ENCODE measurements at places on chromosomes 3 and 15.

DNA sequence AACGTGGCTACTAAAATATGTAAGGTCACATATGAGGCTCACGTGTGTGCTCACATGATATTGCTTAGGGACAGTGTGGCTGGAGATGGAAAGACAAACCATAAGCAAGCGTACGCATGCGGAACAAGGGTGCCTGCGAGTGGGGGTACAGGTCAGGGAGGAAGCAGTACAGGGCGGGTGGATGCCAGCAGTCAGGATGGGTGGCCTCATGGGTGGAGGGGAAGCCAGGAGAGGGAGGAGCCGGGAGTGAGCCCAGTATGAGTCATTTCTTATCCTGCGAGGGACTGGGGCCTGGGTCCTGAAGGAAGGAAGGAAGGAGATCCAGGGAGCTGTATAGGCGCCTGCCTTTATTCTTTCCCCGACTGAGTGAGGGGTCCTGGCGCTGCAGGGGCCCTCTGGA lies 42.0 kb upstream of the CGNL1 start:
- no peak for DNase-seq

DNA sequence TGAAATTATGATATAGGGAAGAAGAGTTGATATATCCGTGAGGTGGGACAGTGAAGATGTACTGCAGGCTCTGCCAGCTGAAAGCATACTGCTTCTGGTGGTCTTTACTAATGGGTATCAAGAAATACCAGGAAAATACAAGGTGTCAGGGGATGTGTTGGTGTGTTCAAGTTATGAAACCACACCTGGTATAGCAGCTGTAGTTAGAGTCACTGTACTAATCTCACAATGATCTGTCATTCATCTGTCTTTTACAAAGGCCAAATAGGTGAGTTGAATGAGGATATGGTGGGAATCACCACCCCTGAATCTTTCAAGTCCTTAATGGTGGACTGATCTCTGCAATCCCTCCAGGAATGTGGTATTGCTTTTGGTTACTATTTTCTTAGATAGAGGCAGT lies 152.7 kb downstream of the NFKBIZ start:
- DNase-seq = no peak

DNA sequence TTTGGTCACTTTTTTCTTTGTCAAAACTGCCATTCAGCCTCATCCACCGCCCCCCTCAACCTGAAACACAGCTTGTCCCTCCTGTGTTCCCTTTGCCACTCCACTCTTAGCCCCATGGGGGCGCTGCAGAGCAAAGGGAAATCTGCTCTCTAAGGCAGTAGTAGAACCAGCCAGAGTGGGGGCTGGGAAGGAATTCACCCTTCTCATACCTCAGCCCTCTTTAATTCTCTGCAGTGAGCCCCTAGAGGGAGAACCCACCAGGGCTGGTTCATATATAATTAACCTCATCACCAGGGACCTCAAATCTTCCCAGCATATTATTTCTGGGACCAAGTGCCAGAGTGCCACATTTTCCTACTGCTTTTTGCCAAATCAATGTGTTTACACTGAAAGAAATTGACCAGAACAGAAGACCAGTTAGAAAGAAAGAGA lies 2.8 kb upstream of the BCL6 start:
- DNase-seq = peak; percentile 81

- DNase-seq = no peak
These were observed 524.8 kb upstream of the PPP2R3A start for GRCh38 chr3:135440746-135441145.

GRCh38 chr3:52872245-52872644 lies 25.1 kb downstream of the STIMATE start:
- DNase-seq = no peak

DNA sequence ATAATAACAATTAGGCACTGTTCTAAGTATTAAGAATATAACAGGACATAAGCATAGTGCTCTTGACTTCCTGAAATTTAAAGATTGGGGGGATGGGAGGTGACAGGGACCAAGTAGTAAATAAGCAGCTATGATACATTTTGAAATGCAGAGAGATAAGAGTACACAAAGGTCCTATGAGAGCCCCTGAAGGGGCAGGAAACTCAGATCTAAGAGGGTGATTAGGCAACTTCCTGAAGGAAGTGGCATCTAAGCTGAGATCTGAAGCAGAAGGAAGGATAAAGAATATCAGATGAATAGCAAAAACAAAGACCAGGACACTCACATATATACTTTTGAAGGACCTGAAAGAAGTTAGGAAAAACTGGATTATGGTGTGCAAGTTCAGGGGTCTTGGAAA lies 415.2 kb upstream of the FRG2C start:
- no peak for DNase-seq

DNA sequence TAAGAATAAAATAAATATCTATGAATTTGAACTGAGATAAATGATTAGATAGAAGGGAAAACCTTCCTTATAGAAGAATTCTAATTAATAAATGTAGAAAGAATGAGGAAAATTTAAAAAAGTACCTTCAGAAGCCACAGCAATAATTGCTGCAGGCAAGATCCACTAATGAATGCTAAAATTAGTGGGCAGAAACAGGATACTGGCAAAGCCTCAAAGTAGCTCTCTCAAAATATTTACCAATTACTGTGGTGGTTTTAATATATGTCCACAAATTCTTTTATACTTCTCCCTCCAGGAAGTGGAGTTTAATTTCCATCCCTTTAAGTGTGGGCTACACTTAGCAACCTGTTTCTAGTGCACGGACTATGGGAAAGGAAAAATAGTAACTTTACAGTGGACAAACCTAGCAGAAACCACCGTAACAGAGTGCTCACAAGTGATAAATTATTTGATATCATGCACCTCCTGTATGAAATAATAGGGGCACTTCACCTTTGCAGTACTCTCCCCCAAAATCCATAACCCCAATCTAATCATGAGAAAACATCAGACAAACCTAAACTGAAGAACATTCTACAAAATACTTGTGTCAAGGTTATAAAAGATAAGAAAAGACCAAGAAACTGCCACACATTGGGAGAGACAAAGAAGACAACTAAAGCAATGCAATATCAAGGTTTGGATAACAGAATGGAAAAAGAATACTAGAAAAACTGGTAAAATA lies 6.8 kb downstream of the PEAK1 start:
- no peak for DNase-seq

DNA sequence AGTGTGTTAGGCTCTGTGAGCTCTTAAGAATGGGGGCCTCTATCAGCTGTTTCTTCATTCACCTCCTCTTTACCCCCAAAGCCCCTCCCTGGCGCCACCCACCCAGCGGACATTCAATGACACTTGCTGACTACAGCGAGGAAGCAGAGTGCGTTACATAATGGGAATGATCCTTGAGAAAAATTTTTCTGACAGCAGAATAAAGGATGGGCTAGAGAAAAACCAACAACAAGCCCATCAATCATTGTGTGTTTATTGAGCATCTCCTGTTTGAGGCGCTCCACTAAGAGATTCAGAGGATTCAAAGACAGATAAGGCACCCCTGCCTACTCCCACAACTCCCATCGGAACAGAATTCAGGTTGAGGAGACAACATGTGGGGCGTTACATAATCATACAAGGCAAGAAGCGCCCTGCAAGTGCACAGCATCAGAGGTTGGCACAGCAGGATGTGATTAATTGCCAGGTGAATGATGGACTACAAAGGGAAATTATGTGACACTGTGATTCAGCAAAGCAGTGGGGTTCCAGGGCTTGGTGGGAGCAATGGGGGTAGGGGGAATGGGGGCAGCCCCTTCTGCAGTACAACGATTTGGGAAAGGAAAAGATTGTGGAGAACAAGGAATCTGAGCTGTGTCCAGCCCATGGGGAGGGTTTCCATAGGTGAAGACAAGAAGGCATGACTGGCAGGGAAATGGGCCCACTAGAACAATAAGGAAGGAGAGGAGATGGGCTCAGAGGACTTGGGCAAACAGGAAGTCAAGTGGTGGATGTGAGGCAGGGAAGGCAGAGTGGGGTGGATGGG lies 141.3 kb upstream of the ATP2B2 start:
- peak; percentile 41 for DNase-seq

DNA sequence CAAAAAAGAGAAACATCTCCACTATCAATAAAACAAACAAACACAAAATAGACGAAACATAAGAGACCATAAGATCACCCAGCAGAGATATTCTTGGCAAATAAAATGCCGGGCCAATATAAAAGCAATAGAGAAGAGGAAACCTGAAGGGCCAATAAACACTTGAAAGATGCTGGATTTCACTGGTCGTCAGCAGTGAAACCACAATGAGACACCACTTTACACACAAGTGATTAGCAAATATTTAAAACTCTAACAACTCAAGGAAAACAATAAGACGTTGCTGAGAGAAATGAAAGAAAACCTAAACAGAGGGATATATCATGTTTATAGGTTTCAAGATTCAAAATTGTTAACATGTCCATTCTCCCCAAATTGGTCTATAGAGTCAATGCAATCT lies 148.5 kb downstream of the WDR76 start:
- DNase-seq = no peak

DNA sequence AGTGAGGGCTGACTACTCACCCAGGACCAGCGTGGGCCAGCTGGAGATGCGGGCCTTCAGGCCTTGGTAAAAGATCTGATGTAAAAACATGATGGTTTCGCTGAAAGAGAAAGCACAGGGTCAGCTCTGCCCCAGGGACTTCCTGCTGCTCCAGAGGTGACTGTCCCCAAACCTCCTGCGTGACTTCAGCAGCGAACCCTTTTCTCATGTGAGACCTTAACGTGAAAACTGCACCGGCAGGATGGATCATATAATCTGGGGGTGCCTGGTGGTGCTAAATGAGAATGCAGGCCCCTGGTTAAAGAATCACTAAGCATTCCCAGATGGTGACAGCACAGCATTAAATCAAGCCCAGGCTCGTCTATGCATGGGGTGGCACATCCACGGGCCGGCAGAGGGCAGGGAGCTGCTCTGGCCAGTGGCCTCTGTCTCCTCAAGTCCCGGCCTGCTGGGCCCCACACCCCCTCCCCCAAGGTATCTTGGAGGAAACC lies 55.4 kb downstream of the RASGRF1 start:
- DNase-seq = no peak

DNA sequence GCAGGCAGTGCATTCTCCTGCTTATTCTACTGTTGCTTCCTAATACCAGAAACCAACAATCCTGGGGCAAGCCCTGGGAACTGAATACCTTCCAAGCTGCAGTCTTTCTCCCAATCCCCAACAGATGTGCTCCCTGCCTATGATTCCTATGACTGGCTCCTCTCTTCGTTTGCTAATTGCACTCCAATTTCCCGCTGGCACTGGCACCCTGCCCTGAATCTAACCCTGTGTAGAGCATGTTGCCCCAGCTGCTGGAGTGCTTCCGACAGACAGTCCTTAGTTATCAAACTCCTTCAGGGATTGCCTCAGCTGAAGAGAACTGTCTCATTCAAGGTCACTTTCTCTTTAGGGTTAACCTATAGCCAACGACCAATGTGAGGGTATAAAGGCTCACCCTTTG lies 214.1 kb downstream of the NECTIN3 start:
- no peak for DNase-seq

DNA sequence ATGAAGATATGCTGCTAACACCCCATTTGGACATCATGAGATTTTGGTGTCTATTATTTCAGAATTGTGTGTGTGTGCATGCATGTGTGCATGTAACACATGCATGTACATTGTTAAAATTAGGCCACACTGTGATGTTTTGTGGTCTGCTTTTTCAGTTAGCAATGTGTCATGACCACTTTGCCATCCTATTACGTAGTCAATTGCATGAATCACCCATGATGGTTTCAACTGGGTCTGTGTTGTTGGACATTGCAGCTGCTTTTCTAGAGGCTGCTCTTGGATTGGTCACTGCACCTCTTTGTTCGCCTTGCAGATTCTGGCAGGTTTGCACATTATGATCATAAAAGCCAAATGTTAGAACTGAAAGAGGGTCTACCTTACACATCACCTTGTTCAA lies 101.0 kb upstream of the THBS1 start:
- no peak for DNase-seq

DNA sequence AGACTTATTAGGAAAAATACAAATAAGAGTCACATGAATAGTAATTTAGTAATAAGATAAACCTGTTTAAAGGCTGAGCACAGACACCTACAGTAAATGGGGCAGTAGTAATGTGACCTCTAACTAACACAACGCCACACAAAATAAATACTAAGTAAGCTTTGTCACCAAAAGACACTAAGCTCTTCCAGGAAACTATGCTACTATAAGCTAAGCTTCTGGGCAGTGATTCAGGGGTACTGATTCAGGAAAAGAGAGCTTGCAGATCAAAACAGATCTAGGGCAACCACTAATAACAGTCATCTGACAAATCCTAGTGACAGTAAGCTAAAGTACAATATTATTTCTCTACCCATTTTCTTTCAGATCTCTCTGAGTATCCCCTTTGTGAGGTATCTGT lies 68.8 kb downstream of the PLOD2 start:
- no peak for DNase-seq

GRCh38 chr15:39052323-39052705 lies 487.7 kb upstream of the RASGRP1 start:
- DNase-seq = no peak

DNA sequence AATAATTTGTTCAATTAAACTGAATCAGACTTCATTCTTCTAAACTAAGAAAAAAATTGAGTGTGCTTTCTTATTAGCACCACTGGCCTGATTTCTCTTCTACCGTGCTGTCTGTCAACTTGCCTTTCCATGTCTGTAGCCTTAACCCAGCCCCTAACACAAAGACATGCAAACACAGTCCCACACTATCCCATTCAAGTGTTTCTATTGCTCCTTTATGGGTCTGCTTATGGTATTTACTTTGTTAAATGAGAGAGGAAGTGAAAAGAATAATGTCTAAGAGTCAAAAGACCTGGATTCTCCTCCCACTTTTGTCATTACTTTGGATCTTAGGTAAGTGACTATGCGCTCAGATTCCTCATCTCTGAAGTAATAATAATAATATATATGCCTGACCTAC lies 55.3 kb downstream of the GTF2E1 start:
- DNase-seq = no peak

GRCh38 chr3:115922681-115923347 lies 299.5 kb downstream of the GAP43 start:
- DNase-seq = no peak

DNA sequence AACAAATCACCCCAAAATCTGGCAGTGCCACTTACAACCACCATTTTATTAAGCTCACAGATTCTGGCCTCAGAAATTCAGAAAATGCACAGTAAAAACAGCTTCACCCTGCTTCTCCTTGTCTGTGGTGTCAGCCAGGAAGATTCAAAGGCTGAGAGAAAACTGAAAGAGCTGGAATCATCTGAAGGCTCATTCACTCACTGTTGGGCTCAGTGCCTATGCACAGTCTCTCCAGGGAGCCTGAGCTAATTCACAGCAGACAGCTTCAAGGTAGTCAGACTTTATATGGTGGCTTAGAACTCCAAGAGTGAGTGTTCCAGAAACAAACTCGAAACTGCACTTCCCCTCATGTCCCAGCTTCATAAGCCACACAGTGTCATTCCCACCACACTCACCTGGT lies 16.5 kb upstream of the PLOD2 start:
- DNase-seq = no peak

DNA sequence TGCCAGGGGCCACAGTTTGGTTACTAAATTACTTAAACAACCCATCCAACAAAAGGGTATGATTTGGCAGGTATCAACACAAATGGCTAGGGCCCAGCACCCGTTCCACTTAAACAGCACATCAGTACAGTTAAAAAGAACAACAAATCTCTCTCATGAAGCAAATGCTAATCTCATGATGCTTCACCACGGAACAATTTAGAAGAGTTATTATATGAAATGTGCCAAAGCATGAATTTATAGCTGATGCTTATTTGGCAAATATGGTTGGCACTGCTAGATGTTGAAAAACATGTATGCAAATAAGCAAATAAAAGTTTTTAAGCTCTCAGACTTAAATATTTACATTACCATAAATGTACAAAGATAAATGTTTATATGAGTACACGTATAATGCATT lies 2.3 kb downstream of the PEAK1 start:
- DNase-seq = no peak

Data from caudate nucleus (tissue), 63 donors.